Activated CD8-positive, alpha-beta T cell treated with anti-CD3 and anti-CD28 coated beads, Interleukin-2, amount 10 ng/mL, durations not matched to agents 7 days and 5 days (primary cell): ENCODE measurements at places on chromosomes 3 and 15.

GRCh38 chr3:126528419-126528799, 4.5 kb downstream of the CHST13 start:
- peaks cover 17% of the 10 kb centered on the region for H3K27me3 ChIP-seq
- H3K4me1 ChIP-seq, result peaks cover 3% of the 10 kb centered on the region
- H3K36me3 ChIP-seq, result no peaks in the 10 kb centered on the region
- H3K4me3 ChIP-seq, result no peak overlapping the region

DNA sequence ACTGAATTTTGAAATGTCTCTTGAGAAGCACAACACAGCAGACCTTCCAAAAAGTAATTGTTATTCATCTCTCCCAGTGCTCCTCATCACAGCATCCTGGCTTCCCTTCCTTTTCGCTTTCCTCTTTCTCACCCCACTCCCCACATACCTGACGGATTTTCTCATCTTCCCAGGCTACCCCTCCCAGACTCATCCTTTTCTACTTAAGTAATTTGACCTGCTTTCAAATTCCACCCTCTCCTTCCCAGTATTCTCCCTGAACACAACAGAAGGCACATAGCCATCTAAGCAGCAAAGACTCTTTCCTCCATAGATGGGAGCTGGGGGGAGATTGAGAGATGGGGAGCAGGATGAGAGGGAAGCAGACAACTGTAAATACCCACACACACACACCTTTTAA, 187.1 kb upstream of the STT3B start:
- no peaks in the 10 kb centered on the region for H3K4me1 ChIP-seq
- H3K4me3 ChIP-seq, result no peak overlapping the region
- H3K27me3 ChIP-seq, result no peaks in the 10 kb centered on the region
- DNase-seq, result no peak

GRCh38 chr3:172185907-172186306, 146.5 kb downstream of the FNDC3B start:
- no peaks in the 10 kb centered on the region for H3K36me3 ChIP-seq
- no peak overlapping the region for H3K27ac ChIP-seq
- peaks cover 4% of the 10 kb centered on the region for H3K4me1 ChIP-seq
- no peak for DNase-seq

GRCh38 chr15:80856809-80857377, 77.7 kb downstream of the CEMIP start:
- peaks cover 22% of the 10 kb centered on the region for H3K4me1 ChIP-seq
- peak overlapping the region; percentile 13 for H3K27ac ChIP-seq
- H3K4me3 ChIP-seq, result no peak overlapping the region
- peaks cover 20% of the 10 kb centered on the region for H3K27me3 ChIP-seq

- H3K4me1 ChIP-seq, result no peaks in the 10 kb centered on the region
- H3K36me3 ChIP-seq, result no peaks in the 10 kb centered on the region
- no peak for DNase-seq
- H3K4me3 ChIP-seq, result no peak overlapping the region
These were observed 353.6 kb downstream of the NTRK3 start for GRCh38 chr15:87902772-87903426.

DNA sequence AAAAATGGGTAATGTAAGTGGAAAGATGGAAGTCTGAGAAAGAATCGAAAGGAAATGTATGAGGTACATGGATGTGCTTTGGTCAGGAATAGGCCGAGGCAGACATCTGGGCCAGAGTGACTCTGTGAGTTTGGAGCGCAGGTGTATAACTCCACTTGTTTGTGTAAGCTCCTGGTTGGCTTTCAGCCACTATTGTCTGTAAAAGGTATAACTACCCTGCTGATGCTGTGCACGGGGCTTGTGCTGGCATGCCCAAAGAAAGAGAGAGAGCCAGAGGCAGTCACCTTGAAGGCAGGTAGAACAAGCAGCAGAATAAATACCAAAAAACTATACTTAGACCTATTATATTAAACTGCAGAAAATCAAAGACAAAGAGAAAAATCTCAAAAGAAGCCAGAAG, 32.7 kb upstream of the CD96 start:
- no peaks in the 10 kb centered on the region for H3K4me1 ChIP-seq
- DNase-seq, result no peak
- no peaks in the 10 kb centered on the region for H3K36me3 ChIP-seq
- H3K27ac ChIP-seq, result no peak overlapping the region
- no peaks in the 10 kb centered on the region for H3K27me3 ChIP-seq

- no peaks in the 10 kb centered on the region for H3K27me3 ChIP-seq
- peaks cover 55% of the 10 kb centered on the region for H3K36me3 ChIP-seq
- no peak for DNase-seq
These were observed 4.1 kb downstream of the PBRM1 start for GRCh38 chr3:52681596-52681995.

DNA sequence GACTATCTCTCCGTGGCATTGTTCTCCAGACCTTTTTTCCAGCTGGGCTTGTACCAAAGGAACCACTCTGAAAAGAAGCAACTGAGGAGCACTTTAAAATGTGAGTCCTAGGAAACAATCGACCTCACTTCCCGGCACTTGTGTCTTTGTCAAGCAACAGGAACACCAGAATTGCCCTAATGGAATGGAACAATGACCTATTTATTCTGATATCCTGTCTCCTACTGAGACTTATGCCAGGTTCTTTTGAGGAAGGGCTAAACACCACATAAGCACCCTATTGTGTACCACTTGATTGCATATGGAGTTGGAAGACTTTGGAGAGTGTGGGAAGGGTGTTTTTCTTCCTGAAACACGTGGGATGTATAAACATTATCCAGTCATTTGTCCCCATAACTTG, 56.8 kb upstream of the TGFBR2 start:
- no peak overlapping the region for H3K27ac ChIP-seq
- no peak overlapping the region for H3K4me3 ChIP-seq
- H3K27me3 ChIP-seq, result no peaks in the 10 kb centered on the region
- no peaks in the 10 kb centered on the region for H3K4me1 ChIP-seq
- H3K36me3 ChIP-seq, result no peaks in the 10 kb centered on the region
- no peak for DNase-seq

DNA sequence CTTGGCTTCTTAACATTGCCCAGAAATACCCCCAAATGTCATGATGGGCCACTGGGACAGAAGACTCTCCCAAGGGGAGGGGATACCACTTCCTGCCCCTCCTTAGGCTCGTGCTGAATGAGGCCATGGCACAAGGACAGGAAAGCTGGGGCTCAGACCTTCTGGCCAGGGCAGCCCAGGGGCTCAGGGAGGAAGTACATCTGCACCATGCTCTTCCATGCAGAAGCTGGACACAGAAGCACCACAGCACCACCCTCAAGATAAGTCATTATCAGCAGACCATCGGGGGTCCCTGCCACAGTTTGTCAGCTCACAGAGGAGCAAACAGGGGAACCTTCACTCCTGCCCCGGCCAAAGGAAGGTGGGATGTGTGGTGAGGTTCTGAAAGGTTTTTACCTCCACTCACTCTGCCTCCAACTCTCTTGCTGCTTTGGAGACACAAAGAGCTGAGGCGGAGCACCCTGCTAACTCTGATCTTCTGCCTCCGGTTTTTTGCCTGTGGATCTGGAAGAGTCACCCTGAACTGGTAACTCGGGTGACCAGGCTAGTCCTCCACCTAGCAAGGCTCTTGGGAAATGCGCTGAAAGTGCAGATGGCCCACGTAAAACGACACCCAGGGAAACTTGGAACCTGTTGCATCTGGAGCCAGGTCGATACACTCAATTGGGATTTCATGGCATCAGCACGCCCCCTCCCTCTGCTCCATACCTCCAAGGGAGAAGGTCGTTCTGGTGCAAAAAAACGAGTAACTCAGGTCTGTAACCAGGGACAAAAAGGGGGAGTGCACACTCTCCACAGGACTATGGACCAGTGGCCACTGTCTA, 8.3 kb downstream of the BMF start:
- peaks cover 3% of the 10 kb centered on the region for H3K36me3 ChIP-seq
- no peak for DNase-seq
- H3K27me3 ChIP-seq, result no peaks in the 10 kb centered on the region
- H3K27ac ChIP-seq, result peak overlapping the region; percentile 73
- no peak overlapping the region for H3K4me3 ChIP-seq
- peaks cover 91% of the 10 kb centered on the region for H3K4me1 ChIP-seq

- no peak for DNase-seq
- H3K27ac ChIP-seq, result no peak overlapping the region
- peaks cover 2% of the 10 kb centered on the region for H3K36me3 ChIP-seq
- no peak overlapping the region for H3K4me3 ChIP-seq
- H3K4me1 ChIP-seq, result peaks cover 12% of the 10 kb centered on the region
These were observed 7.7 kb downstream of the RYK start for GRCh38 chr3:134242649-134243617.

DNA sequence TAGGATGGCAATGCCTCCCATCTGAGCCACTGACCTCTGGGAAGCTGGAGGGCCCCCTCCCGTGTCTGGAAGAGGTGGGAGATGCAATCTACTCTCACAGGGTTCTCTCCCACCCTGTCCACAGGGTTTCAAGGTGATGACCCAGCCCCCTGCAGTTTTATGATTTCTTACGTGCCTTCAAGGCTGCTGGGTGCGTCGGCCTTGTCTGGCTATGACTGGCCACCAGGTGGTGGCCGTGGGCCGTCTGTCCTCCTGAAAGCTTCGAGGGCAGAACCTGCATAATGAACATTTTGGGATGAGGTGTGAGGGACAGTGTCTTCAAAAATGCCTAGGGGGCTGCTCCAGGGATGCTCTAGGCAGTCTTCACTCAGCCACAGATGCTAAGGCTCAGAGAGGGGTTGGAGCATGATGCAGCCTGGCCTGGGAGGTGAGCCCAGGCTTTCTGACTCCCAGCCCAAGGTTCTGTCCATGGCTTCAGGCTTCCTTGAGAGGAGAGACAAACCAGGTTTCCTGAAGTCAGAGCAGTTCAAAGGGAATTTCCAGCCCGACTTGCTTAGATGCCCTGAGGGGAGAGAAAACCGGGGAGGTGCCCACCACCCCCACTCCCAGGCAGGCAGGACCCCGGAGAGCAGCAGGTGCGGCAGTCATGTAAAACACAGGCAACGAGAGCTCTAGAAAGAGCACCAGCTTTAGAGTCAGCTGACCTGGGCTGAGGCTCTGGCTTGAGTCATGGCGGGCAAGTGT, 18.7 kb downstream of the ISG20 start:
- H3K27me3 ChIP-seq, result no peaks in the 10 kb centered on the region
- peaks cover 22% of the 10 kb centered on the region for H3K4me1 ChIP-seq
- H3K27ac ChIP-seq, result peak overlapping the region; percentile 36

- no peak overlapping the region for H3K27ac ChIP-seq
- H3K4me3 ChIP-seq, result no peak overlapping the region
- no peaks in the 10 kb centered on the region for H3K27me3 ChIP-seq
These were observed 25.3 kb upstream of the TM4SF4 start for GRCh38 chr3:149449182-149449581.

DNA sequence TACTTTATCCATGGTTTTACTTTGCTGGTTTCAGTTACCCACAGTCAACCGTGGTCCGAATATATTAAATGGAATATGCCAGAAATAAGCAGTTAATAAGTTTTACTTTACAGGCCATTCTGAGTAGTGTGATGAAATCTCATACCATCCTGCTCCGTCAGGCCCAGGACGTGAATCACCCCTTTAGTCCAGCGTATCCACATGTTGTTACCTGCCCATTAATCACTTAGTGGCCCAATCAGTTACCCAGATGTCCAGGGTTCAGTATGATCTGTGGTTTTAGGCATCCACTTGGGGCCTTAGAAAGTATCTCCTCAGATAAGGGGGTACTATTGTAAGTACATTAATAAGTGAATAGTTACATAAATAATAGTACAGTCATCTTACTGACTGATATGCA, 88.0 kb downstream of the TTBK2 start:
- no peak overlapping the region for H3K4me3 ChIP-seq
- H3K36me3 ChIP-seq, result no peaks in the 10 kb centered on the region
- no peak for DNase-seq

DNA sequence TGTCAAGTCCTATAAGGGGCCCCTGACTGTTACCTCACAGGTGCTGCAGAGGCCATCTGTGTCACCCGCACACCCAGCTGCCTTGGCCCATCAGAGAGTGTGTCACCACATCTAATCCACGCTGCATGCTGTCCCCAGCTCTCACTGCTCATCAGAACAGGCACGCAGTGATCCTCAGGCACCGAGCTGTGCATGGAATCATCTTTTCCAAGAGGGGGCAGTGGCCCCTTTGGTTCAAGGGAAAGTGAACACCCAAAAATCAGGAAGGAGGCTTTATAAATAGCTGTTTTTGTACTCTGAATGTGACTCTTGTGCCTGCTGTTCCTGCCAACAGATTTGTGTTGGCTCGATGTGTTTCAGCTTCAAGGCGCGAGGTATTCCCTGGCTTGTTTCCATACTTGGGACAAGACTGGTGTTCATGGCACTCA, 110.3 kb upstream of the ETV5 start:
- no peaks in the 10 kb centered on the region for H3K36me3 ChIP-seq
- H3K27me3 ChIP-seq, result peaks cover 25% of the 10 kb centered on the region
- no peak for DNase-seq

- peaks cover 39% of the 10 kb centered on the region for H3K36me3 ChIP-seq
- H3K27me3 ChIP-seq, result no peaks in the 10 kb centered on the region
- no peak overlapping the region for H3K4me3 ChIP-seq
- no peak for DNase-seq
- H3K4me1 ChIP-seq, result peaks cover 18% of the 10 kb centered on the region
These were observed 30.7 kb downstream of the EFL1 start for GRCh38 chr15:82231842-82232241.

- H3K27ac ChIP-seq, result no peak overlapping the region
- H3K4me3 ChIP-seq, result no peak overlapping the region
- no peaks in the 10 kb centered on the region for H3K4me1 ChIP-seq
- no peaks in the 10 kb centered on the region for H3K36me3 ChIP-seq
- no peak for DNase-seq
These were observed 34.2 kb upstream of the PRR23E start for GRCh38 chr3:127158614-127159229.

DNA sequence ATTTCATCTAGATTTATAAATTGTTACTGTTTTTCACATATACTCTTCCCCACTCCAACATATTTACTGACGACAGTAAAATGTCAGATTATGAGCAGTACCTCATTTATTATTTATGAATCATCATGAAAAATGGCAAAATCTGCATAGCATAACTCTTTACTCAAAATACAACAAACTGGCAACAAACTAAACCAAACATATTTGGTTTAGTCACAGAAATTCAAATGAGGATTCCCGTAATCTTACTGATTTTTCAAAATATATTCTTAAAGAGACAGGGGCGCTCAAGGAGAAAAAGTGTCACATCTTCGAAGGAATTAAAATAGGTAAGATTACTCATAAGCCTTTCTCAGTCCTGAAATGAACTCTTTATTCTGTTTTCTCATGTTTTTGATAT, 3.0 kb upstream of the GPR87 start:
- peaks cover 5% of the 10 kb centered on the region for H3K4me1 ChIP-seq
- H3K27ac ChIP-seq, result no peak overlapping the region
- no peaks in the 10 kb centered on the region for H3K27me3 ChIP-seq
- no peak for DNase-seq
- no peak overlapping the region for H3K4me3 ChIP-seq

GRCh38 chr15:73240866-73241499, 127.8 kb downstream of the HCN4 start:
- H3K4me1 ChIP-seq, result no peaks in the 10 kb centered on the region
- H3K4me3 ChIP-seq, result no peak overlapping the region
- DNase-seq, result peak; percentile 83
- peaks cover 5% of the 10 kb centered on the region for H3K27me3 ChIP-seq
